ENCODE measurements at places on chromosomes 2 and 18.
A peak's percentile ranks its signal among the peaks of the same experiment; 100 is the strongest.

- DNase-seq = peak; percentile 39
Measured at GRCh38 chr18:57970356-57971095, 73.5 kb upstream of the NEDD4L start.

DNA sequence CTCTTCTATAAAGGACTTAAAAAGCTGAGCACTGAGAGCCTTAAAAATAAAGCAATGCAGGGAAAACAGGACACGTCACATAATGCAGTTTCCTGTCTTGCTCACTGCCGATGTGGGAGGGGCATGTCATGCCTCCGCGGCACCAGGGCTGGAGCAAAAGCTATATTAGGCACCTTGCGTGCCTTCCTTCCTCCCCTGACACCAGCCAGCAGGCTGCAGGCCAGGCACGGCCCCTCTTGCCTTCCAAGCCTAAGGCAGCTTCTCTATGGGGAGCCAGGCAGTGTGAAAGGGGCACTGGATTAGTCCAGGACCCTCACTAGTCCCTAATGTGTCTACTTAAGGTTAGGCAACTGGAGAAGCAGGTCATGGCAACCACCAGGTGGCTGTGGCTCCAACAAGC is 26.3 kb downstream of the MRPL35 start:
- DNase-seq = no peak

DNA sequence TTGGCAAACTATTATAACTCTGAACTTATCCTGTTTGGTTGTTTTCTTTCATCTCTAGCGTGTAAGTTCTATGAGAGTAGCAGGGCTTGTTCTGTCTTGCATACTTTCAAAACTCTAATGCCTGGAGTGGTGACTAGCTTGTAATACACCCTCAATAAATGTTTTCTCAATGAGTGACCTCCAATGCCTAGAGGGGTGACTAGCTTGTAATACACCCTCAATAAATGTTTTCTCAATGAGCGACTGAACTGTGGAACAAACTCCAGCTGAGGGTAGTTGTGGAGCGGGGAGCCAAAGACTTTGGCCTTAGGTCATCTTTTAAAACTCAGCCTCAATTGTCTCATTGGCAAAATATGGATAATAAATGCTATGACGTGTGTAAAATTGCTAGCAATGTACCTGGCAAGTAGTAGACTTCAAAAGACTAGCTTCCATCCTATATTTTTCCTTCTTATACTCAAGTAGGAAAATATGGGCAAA is 1.8 kb downstream of the GPD2 start:
- no peak for DNase-seq

DNA sequence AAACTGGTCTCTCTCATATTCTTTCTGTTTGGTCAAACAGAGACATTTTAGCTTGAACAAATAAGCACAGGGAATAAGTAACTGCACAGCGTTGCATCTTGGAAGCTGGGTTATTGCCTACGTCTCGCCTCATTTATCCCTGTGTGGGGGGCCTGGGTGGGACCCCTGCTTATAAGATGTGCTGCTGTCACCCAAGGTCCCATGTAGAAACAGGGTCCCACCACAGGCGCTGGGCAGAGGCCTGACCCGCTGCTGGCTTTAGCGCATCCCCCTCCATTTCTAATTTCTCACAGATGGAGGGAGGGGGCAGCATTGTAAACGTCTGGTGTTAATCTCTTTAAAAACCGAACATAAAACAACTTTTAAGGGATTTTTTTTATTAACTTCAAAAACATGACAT is 207.8 kb downstream of the HDAC4 start:
- DNase-seq = no peak

DNA sequence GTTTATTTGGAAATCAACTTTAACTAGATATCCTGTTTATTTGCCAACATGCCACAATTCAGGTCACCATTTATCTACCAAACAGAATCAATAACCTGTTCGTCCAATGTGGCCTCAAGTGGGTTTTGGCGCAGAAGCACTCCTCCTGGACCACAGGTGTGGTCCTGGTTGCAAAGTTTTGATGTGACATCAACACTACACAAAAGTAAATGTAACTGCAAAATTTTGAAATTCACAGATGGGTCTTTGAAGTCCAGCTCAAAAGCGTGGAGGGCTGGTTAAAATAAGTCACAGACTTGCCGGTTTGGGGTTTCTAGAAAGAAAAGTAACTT is 474 bp upstream of the GCA start:
- DNase-seq = no peak

DNA sequence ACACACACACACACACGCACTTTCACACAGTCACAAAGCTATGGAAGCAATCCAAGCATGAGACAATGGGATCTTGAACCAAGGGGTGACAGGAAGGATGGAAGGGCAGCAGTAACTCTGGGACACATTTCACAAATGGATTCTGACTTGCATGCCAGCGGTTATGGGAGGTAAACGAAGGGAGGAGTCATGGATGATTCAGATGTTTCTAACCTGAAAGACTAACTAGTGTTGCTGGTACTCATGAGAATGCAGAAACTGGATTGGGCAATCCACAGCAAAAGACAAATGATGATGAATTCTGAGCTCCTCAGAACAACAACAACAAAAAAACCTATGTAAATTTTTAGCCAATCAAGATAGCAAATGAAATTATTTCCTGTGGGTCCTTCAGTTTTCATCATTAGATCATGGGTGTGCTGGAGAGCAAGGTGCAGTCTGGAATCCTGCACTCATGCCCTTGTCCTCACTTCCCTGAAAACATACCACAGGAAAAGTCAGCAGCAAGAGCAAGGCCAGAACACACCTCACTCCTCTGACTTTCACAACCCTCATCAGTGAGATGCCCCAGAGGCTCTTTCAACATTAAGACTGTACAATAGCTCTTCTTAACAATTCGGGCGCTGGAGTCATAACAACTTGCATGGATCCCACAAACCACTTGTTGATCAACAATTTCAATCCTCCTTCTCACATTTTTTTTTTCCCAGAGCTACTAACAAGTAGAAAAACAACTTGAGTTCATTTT is 32.6 kb downstream of the ABCA12 start:
- DNase-seq = no peak

- DNase-seq = no peak
Measured at GRCh38 chr18:75405351-75405750, 22.2 kb downstream of the SMIM21 start.

GRCh38 chr2:212109217-212109616 is 429.4 kb downstream of the ERBB4 start:
- DNase-seq = no peak

- no peak for DNase-seq
Measured at GRCh38 chr2:31764169-31764568, 183.4 kb upstream of the SRD5A2 start.

DNA sequence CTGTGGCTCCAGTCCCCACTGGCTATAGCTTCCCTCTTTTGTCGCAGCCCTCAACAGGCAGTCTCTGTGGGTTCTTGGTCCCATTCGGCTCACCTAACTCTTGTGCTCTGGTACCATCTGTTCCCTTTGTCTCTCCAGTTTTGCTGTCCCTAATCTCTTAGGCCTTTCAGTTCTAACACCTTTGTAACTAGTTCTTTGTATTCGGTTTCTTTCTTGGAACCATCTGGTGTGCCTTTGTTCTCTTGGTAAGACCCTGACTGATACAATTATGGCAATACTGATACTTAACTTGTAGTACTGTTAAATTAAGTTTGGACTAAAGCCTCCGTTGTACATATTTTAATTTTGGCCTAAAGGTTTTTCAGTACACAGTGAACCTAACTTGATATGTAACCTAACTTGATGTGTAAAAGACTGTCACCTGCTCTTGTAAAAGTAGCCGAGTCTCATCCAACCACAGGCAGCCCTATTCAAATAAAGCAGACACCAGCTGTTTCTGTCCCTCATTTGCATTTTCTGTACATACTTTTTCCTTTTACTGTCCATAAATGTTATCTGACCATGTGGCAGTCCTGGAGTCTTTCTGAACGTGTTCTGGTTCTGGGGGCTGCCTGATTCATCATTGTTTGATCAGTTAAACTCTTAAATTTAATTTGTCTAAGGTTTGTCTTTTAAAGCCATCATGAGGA is 4.8 kb upstream of the MRPL44 start:
- no peak for DNase-seq

GRCh38 chr2:43508209-43508608 is 87.6 kb downstream of the THADA start:
- DNase-seq = no peak

- DNase-seq = no peak
Measured at GRCh38 chr2:30957591-30957990, 150.3 kb upstream of the CAPN13 start.

- DNase-seq = no peak
Measured at GRCh38 chr2:172446474-172447063, 19.2 kb downstream of the ITGA6 start.

DNA sequence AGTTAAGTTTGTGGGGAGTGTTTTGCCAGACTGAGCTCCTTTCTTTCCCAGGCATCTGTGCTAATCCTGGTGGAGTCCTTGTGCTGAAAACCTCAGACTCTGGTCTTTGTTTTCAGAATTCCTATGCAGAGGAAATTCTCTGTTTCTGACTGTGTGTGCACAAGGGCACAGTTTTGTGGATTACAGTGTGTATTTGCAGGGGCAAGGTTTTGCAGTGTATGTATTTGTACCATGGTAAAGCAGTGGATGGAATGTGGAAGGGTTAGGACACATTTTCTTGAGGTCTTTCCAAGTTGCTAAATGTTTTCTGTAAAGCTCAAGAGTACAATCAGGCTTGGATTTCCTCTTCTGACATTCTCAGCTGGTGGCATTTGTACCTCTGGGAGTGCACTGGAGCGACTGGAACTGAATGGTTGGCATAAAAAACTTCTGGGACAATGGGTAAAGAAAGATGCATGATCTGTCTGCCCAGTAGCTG is 139.5 kb upstream of the RND3 start:
- DNase-seq = no peak

DNA sequence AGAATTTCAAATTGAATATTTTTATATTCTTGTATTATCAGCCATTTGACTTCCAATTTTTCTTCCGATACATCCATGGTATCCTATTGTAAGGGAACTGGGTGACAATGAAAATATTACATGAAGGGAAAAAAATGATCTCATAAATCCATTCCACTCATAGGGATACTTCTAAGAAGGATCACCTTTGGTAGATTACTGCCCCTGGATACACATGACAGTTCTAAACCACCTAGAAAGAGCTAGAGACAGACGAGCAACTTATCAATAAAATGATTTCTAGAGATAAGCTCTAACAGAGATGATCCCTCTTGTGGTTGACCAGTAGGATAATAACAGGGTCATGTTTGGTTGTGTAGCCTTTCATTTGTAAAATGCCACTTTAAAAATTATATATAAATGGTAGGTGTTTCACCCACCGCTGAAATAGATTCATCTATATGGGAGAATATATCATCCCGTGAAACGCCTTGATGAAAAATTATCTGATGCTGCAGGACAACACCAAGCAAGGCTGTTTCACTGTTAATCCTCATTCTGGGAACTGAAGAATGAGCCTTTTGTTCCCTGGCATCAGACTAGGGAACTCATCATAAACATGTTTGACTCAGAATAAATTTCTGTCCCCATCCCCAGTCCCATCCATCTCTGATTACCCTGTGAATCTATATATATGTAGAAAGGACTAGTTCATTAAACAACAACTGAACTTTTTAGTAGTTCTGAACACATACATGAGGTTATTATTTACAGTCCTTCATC is 180.0 kb downstream of the TCF4 start:
- DNase-seq = no peak

- no peak for DNase-seq
Measured at GRCh38 chr2:157596992-157597681, 31.5 kb downstream of the ACVR1C start.

DNA sequence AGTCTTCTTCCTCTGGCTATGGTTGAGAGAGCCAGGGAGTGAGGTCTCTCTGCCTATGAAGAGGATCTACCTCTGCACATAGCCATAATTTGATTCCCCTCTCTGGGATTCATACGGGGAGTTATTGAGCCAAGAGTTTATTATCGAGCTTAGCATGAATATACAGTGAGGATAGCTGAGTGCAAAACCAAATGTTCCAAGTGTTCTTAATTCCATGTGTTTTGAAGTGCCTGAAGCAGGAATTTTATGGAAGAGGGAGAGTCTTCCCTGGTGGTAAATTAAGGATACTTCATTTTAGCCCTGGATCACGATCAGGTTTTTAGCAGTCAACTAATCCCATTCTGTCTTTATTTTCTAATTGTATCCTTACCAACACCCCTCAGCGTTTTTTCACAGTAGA is 270.6 kb downstream of the C1D start:
- no peak for DNase-seq

DNA sequence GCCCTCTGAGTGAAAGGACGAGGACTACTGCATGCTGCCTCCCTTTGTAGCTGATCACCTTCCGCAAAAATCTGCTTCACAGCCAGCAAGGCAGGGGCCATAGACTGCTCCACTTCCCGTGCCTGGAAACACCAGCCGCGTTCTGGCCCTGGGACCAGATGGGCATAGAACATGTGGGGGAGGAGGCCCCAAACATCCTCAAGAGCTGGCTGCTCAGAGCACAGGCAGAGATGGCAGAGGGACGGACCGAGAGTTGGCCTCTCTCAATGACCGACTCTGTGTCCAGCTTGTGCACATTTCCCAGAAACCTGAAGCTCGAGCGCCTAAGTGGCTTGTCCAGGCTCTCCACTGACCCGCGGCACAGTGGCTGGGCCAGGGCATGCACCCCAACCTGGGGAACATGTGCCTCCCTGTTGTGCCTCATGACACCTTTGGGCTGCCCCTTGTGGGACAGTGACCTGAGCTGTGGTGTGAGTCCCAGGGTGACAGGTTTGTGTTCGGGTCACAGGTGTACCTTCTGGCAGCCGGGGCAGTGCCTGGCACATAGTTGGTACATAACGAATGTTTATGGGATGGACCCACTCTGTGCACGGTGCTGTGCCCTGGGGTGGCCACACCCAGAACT is 9.1 kb downstream of the KCNF1 start:
- no peak for DNase-seq

- no peak for DNase-seq
Measured at GRCh38 chr2:188952901-188953300, 21.3 kb upstream of the COL3A1 start.

DNA sequence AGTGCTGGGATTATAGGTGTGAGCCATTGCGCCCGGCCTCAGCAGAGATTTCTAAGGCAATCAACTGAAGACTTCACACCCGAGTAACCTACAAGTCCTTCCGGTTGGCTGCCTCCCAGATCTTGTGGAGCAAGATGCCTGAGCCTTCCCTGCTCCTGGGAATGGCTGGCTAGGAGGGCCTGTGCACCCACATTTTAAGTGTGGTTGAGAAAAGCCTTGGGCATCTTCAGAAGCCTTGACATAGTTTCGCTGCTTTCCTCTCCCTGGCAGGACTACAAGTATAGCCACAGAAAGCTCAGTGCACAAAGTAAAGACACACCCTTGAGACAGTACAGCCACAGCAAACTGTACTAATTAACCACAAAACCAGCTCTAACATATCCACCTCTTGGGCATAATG is 35.2 kb downstream of the E2F6 start:
- no peak for DNase-seq

DNA sequence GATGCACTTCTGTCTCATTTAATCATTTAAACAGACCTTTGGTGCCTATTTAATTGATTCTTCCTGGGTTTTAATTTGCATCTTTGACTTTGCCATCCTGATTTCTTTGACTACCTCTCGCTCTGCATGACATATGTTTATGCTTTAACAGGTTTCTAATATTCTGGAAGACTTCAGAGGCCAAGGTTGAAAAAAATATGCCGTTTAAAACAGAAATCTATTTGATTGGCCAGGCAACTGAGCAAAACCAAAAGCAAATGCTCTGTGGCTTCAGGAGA is 303.4 kb downstream of the IRS1 start:
- no peak for DNase-seq

All from HEK293T (cell line).